ENCODE measurements at places on chromosomes 12 and 14. TPM values are rescaled to one million over a fixed set of nuclear protein-coding genes. Genes with fewer than 3 reads are reported as not detected.

Gene CLEC4D
- total RNA-seq: 3.0 TPM

- H3K36me3 ChIP-seq: no peaks in the 10 kb centered on the region
- DNase-seq: no peak
- H3K4me3 ChIP-seq: no peak overlapping the region
- H3K27me3 ChIP-seq: no peaks in the 10 kb centered on the region
- H3K4me1 ChIP-seq: peaks cover 15% of the 10 kb centered on the region
- H3K27ac ChIP-seq: no peak overlapping the region
Measured at GRCh38 chr14:34063470-34064164, 112.7 kb upstream of the EGLN3 start.

Gene SNAPC1
- 4.2 TPM for total RNA-seq

Gene KCNH5
- total RNA-seq: not detected

DNA sequence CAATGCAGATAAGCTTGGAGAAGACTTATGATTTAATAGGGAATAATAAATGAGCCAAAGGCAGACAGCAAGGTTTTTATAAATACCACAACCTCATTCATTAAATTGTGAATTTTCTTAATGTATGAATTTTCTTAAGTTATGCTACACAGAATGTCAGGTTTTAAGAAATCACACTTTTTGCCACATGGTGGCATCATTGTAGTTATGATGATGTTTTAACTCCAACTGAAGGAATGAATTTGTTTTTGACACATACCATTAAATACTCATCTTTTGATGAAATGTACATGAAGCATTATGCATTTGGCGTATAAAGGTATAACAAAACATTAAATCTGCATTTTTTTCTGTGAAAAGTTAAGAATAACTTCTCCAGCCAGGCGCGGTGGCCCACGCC, 524.1 kb upstream of the FBXO33 start:
- no peak overlapping the region for H3K4me3 ChIP-seq
- no peaks in the 10 kb centered on the region for H3K36me3 ChIP-seq
- no peaks in the 10 kb centered on the region for H3K4me1 ChIP-seq

DNA sequence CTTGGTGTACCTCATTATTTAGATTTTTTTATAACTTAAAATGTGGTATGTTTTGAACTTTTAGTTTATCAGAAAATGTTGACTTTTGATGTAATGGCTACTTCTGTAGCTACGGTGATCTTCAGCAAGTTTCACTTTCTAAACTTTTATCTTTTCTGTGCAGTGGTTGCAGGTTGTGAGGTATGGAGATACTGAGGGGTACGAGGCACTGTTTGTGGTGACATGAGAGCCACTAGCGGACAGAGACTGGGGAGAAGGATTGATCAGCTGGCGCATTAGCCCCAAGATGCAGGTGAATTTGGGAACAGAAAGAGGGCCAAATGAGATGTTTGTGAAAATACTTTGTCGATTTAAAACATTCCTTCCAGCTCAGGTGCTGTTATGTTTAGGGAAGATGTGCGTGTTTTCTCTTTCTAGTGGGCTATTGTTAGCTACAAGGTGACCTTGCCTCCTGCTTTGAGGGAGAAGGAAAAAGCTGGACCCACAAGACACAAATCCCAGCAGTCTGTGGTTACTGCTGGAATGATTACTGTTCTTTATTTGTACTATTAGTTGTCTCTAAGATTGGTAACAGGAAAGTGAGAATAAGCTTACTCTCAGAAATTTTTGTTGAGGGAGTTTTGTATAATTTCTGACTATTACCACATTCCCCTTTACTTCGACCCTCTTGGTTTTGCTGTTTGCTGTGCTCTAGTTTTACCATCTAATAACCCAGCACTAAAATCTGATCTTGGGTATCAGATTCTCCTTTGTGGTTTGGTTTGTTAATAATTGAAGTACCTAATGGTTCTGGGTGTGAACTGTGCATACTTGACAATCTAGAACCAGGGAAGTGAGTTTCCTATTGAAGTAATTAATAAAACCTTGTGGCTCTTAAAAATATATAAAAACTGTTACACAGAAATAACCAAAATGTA, 61.7 kb downstream of the FBXO34 start:
- no peak for DNase-seq
- H3K27me3 ChIP-seq: no peaks in the 10 kb centered on the region
- H3K4me1 ChIP-seq: peaks cover 31% of the 10 kb centered on the region
- no peaks in the 10 kb centered on the region for H3K36me3 ChIP-seq
- peak overlapping the region; percentile 31 for H3K27ac ChIP-seq
- H3K4me3 ChIP-seq: no peak overlapping the region

GRCh38 chr14:76261371-76261811, 109.7 kb downstream of the GPATCH2L start:
- no peaks in the 10 kb centered on the region for H3K36me3 ChIP-seq
- H3K4me3 ChIP-seq: no peak overlapping the region
- no peak for DNase-seq
- no peaks in the 10 kb centered on the region for H3K27me3 ChIP-seq
- H3K27ac ChIP-seq: no peak overlapping the region

- H3K27me3 ChIP-seq: no peaks in the 10 kb centered on the region
- H3K4me3 ChIP-seq: no peak overlapping the region
- no peaks in the 10 kb centered on the region for H3K4me1 ChIP-seq
- no peak overlapping the region for H3K27ac ChIP-seq
- no peaks in the 10 kb centered on the region for H3K36me3 ChIP-seq
Measured at GRCh38 chr14:97388408-97388807, 591.2 kb downstream of the VRK1 start.

DNA sequence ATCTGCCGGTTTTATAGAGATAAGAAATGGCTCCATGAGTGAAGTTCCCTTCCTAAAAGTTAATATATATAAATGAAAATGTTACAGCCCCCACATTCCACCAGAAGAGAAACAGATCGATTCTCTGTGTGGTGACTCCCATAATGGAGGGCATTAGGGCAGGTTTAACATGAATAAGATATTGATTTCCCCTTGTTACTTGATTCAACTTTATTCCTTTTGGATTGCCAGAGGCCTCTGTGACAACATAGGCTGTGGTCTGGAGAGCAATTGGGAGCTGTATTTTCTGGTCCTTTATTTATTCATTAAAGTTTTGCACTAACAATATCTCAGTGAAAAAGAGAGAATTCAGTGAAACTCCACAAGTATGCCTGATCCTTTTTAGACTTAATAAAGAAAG, 125.2 kb upstream of the CCDC196 start:
- DNase-seq: no peak
- no peaks in the 10 kb centered on the region for H3K4me1 ChIP-seq
- H3K27ac ChIP-seq: no peak overlapping the region

DNA sequence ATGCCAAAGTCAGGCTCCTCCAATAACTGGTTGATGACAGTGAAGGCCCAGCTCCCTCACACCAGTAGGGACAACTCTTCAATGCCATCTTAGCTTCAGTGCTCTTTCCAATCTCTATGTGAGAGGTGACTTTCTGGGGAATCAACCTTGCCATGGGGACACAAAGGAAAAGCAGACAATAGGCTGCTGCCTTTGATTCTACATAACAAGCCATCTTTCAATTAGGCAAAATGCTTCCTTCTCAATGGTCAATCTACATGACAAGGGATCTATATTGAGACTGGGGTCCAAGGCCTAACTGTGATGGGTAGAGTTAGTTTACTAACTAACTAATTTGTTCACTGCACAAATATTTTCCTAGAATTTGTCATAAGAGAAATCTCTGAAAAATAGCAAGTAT, 1417.5 kb upstream of the SEL1L start:
- no peaks in the 10 kb centered on the region for H3K36me3 ChIP-seq
- H3K4me3 ChIP-seq: no peak overlapping the region
- no peaks in the 10 kb centered on the region for H3K27me3 ChIP-seq
- no peak for DNase-seq
- no peak overlapping the region for H3K27ac ChIP-seq
- H3K4me1 ChIP-seq: no peaks in the 10 kb centered on the region

DNA sequence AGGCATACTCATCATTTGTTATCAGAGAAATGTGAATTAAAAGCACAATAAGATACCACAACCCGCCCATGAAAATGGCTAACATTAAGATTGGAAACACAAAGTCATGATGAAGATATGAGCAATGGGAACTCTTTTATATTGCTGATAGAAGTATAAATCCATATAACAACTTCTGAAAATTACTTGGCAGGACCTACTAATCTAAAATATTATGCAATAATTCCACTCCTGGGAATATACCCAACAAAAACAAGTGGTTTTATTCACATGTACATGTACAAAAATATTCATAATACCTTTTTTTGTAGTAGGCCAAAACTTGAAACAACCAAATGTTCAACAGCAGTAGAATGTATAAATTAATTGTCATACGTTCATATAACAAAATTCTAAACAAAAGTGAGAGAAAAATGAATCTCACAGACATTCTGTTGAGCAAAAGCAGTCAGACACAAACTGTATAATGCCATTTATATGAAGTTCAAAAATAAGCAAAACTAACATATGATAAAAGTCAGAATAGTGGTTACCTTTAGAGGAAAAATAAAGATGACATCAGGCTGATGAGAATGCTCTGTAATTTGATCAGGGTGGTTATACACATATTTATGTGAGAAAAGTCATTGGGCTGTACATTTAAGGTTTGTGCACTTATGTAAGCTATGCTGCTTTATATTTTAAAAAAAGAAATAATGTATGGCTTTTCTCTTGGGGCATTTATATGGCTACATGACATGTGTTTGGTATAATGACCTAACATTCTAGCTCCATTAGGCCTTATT, 309.2 kb upstream of the KITLG start:
- no peak for DNase-seq
- no peaks in the 10 kb centered on the region for H3K27me3 ChIP-seq
- H3K4me3 ChIP-seq: no peak overlapping the region
- H3K27ac ChIP-seq: no peak overlapping the region
